ENCODE measurements at places on chromosomes 12 and 14.

GRCh38 chr12:26627335-26627734 lies 205.7 kb downstream of the ITPR2 start:
- DNase-seq: no peak

- DNase-seq: peak; percentile 92
These were observed 54.3 kb upstream of the NPFF start for GRCh38 chr12:53561590-53561953.

DNA sequence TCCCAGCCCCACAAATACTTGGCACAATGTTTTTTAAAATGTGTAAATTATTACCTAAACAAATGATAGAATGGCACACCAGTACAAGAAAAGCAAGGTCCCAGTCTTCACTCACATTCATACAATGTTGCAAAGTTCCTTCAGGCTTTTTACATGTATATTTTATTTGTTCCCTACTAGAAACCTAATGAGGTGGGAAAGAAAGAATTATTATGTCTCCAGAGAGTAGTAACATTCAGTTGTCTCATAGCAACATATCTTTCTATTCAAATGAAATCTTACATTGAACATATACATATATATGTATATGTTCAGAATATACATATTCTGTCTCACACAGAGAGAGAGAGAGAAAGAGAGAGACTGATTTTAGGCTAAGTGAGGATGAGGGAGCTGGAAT lies 85.2 kb downstream of the PLCZ1 start:
- no peak for DNase-seq

DNA sequence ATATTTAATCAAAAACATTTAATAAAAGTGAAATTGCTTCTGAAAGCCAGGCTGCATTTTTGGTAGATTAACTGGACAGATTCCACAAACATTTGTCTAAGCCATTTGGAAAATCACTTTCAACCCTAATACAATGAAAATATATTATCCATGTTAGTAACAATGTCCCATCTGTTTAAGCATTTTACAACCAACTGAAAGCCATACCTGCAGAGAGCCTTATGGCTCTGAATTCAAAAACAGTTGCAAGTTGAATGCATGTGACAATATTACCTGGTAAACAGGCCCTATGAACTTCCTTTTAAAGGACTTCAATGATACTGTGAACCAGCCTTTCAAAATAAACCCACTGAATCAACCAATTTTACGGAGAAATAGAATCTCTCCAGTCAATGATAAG lies 468.1 kb downstream of the BTG1 start:
- no peak for DNase-seq

DNA sequence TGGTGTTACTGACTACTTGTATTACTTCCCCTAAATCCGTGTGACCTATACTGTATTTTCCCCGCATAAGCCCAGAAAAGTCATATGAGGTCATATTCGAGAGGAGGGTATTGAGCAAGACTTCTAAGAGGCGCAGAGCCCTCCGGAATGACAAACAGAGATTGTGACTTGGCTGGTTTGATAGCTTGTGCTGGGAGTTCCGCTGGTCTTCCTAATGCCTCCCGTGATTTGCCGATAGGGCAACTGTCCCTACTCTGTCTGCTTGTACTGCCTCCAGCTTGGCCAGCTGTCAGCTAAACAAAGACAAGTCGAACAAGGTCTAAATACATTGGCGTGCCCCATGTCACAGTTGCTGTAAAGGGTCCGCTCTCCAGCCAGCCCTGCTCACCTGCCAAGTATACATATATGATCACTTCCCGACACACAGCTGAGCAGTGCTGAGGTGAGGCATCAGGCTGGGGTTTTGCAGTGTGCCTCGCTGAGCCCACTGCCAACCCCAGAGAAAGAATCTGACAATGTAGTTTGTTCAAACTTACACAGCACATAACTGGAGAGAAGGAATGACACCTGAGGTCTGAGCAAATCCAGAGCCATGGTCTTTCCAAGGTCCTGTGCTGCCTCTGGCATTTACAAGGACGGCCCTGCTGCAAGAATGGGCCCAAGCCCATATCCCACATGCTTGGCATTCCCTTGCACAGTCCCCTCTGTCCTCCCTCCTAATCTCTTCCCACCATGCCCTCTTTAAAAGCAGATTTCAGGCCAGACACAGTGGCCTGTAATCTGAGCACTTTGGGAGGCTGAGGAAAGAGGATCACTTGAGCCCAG lies 23.7 kb downstream of the LGMN start:
- no peak for DNase-seq

DNA sequence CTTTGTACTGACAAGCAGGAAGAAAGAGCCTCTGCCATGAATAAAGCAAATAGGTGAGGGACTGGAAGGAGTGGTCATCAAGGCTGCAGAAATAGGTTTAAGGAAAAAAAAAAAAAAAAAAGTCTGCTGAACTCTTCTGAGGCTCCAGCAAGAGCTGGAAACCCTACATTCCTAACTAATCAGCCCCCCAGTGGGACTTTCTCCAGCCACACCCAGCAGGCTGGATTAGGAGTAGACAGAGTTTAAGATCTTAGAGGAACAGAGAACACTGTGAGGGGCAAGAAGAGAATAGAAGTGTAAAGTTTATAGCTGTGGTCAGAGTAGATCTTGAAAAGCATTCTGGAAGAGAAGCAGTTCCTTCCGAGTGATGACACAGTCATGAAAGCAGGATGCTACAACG lies 66.4 kb downstream of the ATXN2 start:
- no peak for DNase-seq
